Activated T-helper 9 cell treated with anti-CD3 and anti-CD28 coated beads, Interleukin-2, amount 50 U/mL, for 16 hours (primary cell): ENCODE measurements at places on chromosomes 1 and 21.
A peak's percentile ranks its signal among the peaks of the same experiment; 100 is the strongest.

DNA sequence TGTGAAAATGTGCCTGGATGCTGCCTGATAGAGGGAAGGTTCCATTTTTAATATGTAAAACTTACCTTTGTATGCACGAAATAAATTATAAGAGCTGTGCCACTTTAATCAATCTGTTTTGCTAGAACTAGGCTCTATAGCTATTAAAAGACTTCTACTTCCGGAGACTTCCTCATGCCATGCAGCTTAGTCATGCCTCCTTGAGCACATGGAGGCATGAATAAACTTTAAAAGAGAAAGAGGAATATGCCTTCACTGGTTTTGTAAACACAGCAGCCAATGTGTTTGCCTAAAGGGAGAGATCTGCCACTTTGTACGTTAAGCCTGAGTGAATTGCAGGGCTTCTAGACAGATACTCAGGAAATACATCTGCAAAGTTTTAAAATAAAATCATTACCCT, 604.6 kb downstream of the LRRIQ3 start:
- DNase-seq: no peak

DNA sequence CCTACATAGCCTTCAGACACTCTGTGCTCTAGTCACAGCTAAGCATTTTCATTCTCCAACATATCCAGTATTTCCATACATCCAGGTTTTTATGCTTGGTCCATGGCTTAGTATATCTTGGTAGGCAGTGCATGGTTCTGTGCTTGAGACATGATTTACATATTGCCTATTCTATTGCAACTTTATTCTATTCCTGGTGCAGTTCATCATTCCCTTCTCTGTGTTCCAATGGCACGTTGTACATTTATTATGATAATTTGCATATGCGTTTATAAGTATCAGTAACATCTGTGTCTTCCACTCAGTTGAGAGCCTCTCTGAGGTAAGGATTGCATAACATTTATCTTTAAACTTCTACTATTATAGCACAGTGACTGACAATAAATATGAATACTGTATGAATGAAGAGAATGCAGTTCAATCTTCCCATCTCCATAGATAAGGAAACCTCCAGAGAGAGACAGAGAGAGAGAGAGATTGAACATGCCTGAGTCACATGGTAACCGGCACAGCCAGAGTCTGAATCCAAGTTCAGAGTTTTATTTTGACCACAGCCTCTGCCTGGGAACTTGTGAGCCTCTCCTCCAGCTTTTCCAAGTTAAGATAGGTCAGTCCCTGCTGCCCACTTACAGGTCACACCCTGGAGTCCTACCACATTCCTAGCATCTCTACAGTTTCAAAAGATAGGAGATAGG, 41.5 kb downstream of the PLPPR5 start:
- DNase-seq: no peak

GRCh38 chr1:151993734-151994496, at the start of gene S100A10:
Gene S100A10 (minus strand): TSS chr1:151993859. CDS start chr1:151986230, 7,629 bp downstream.
- DNase-seq: peak; percentile 67

DNA sequence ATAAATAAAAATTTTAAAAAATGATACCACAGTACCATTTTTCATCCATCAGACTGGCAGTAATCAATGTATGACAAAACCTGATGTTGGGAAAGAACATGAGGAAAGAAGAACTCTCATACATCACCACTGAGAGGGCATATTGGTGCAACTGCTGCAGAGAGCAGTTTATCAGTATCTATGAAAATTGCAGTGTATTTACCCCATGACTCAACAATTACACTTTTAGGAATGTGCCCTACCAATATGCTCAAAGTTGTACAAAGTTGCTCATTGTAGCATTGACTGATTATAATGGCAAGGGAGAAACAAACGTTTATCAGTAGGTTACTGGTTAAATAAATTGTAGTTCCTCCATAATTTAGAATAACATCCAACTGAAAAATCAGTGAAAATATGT, 36.7 kb downstream of the CATSPERE start:
- no peak for DNase-seq

DNA sequence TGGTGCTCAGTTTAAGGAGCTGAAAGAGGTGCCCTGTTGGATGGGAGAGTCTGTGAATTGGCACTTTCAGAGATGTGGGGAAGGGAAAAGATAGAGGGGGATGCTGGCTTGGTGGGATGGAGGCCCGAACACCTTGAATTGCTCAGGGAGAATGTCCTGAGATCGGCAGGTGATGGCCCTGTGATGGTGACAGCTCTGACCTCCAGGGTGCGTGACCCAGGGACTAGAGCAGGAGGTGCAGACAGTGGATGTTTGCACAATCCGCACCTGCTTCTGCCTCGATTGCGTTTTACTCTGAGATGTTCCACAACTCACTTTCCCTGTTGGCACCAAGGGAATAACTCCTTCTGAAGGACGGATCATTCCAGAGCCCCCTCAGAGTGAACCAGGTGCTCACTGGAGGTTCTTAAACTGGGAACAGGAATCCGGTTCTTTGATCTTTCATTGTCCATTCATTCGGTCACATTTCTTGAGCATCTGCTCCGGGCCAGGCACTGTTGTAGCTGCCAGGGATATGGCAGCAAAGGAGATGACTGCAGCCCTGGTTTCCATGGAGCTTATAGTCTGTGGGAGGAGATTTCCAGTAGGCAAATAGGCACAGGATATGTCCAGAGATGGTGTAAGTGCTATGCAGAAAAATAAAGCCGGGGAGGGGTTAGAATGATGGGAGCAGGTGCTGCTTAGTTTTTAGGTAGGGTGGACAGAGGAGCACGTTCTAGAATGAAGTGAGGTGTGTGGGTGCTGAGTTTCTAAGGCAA, 226.6 kb upstream of the TMEM51 start:
- DNase-seq: no peak

- no peak for DNase-seq
Observed at GRCh38 chr1:78913950-78914349, 92.6 kb downstream of the ADGRL4 start.

- no peak for DNase-seq
Observed at GRCh38 chr21:29870814-29871213, 69.0 kb downstream of the GRIK1 start.

DNA sequence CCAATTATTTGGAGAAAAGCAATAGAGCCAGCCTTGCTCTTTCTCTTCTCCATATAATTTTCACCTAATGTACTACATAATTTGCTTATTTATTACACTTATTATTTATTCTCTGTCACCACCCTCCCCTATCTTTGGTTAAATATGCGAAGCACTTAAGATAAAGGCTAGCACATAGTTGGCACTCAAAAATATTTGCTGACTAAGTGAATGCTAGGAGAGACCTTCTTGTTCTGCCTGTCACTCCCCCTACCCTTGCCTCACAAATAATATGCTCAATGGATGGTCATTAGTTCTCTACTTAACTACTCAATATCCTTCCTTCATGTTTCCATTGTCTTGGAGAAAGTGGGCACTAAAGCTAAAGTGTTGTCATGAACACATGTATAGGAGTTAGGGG, 139.7 kb upstream of the ZC3H11B start:
- no peak for DNase-seq

DNA sequence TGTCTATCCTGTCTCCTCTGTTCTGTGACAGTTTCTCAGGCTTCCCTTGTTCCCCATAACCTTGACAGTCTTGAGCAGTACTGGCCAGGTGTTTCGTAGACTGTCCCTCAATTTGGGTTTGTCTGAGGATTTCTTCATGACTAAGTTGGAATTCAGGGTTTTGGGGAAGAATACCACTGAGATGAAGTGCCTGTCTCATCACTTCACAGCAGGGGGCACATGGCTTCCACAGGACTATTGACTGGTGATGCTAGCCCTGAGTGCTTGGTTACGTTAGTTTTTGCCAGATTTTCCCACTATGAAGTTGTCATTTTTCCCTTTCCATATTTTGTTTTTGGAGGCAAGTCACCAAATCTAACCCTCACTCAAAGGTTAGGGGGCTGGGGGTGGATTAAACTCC, 45.7 kb downstream of the CDCP2 start:
- DNase-seq: no peak

DNA sequence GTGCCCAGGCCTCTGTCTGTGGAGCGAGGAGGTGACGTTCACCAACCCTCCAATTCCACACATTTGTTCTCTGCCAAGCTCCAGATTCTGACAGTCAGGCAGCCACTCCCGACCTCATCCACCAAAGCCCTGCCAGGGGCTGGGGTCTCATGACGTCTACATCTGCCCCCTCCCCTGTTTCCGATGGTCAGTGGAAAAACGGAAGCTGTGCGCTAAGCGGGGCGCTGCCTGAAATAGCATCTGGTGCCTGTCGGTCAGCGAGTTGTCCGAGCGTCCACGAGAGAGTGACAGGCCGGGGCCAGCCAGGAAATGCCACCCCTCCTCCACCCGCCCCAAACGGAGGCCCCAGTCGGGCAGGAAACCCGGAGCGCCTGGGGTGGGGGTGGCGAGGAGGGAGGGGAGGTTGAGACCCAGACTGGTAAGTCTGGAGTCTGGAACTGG, 3.2 kb upstream of the TAL1 start:
- DNase-seq: no peak

- no peak for DNase-seq
Observed at GRCh38 chr1:22920026-22920733, 52.5 kb downstream of the LACTBL1 start.

DNA sequence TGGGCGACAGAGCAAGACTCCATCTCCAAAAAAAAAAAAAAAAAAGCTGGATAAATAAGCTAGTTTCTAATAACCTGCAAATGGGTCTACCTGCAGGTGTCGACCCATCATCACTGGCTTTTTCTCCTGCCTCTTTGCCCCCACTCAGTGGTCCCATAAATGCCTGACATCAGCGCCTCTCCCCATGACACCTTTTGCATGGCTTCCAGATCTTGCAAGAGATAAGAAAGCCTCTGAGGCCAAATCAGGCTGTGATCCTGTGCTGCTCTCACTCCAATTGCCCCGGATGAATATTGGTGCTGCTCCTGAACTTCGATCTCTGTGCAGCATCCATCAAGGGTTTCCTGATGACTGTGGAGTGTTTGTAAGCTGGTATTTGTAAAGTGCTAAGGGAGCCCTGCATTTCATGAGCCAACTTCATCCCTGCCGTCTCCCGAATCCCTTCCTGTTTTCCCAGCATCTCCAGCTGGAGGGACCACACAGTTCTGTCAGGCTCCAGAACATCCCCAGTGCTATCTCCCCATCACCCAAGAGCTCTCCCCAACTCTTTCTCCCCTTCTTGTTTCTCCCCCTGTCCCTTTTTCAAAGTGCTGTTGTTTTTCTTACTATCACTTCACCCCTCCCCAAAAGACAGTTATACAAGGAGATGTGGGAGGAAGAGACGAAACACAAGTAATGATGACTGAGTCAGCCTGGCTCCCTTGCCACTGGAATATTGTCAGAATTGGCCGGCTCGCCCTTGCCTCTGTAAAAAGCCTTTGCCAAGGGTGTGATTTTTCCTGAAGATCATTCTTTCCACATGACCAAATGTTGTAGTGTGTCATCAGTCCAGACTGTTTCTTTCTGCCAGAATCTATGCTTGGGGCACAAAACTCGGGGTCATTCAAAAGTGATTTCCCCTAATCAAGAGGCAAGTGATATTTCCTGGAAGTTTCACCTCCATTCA, 2.8 kb upstream of the EFHD2 start:
- DNase-seq: no peak

DNA sequence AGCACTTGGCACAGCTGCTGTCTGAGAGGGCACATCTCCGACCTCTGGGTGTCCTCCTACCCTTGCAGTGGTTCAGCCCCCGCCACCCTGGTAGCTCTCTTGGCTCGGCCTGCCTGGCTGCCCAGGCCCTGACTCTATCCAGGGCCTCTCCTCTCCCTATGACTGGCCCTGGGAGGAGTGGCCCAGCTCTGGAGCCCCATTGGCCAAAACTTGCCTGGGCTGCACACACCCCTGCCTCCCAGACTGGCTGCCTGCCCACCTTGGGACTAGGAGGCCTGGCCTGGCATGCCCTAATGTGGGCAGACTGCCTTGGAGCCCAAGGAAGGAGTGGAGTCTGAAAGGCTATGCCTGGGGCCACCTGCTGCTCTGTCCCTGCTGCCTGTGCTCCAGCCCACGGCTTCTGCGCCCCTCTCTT, 33.6 kb downstream of the ACOT11 start:
- no peak for DNase-seq

DNA sequence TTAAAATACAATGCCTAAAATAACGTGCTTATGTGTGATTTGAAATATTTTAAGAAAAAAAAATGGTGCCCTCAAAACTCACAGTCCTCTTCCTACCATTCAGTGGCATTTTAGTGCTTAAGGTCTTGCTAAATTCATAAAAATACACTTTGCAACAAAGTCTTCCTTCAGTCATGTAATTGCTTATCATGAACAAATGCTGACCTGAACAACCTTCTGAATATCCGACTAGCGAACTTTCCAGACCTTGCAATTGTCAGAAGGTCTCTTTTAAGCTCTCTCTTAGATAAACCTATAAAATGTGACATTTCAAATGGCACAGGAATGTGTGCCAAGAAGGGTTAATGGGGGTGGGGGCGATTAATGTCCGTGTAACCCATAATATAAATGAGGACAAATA, 858 bp downstream of the BRINP3 start:
- no peak for DNase-seq

GRCh38 chr1:103461161-103462105, 64.1 kb upstream of the RNPC3 start:
- no peak for DNase-seq

GRCh38 chr1:16938351-16939321, 16.9 kb downstream of the CROCC start:
- no peak for DNase-seq

- no peak for DNase-seq
Observed at GRCh38 chr1:78104322-78104721, 58.6 kb downstream of the GIPC2 start.

DNA sequence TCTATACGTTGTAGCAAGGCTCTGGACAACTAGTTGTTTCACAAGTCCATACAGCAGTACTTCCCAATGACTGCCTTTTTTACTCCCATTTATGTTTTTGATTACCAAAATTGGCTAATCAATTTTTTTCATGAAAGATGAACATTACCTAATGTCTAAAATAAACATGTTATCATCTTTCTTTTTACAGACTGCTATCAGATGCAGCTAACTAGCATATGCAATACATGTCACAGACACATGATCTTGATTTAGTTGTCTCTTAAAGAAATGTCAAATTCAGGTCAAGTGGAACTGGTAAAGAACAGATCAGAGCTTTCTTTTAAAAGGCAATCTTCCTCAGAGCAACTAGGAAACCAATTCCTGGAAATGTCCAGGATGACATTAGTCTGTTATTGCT, 630 bp upstream of the DBT start:
- no peak for DNase-seq

DNA sequence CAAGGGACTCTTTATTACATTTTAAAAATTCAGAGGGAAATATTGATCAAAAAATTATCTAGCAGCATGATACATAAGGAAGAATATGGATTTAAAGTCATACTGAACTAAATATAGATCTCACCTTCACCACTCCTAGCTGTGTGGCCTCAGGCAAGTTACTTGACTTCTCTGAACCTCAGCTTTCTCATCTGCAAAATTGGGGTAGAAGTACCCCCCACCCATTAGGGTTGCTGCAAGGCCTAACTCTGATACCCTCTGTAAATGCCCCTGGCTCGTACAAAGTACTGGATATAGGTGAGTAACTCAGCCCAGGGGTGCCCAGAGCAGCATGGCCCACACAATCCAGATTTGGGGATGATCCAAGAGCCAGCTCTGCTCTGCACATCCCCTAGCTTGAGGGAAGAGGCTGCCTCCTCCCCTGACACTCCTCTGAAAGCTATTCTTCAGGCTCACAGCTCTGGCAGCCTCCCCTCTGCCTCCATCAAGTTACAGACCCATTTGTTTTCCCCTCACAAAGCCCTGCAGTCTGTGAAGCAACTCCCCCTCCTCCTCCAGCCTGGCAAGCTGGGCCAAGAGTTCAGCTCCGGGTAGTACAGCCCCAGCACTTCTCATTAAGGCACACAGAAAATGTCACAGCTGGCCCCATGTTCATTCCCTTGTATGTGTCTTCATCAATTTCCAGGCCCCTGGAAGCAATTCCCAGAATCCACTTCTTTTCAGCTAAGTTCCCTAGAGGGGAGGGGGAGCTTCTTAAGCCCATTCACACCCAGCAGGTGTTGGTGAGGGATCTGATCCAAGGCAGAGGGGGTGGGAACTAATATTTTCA, 143.7 kb downstream of the PLPP3 start:
- no peak for DNase-seq
